ENCODE measurements at places on chromosomes 11 and 22.

DNA sequence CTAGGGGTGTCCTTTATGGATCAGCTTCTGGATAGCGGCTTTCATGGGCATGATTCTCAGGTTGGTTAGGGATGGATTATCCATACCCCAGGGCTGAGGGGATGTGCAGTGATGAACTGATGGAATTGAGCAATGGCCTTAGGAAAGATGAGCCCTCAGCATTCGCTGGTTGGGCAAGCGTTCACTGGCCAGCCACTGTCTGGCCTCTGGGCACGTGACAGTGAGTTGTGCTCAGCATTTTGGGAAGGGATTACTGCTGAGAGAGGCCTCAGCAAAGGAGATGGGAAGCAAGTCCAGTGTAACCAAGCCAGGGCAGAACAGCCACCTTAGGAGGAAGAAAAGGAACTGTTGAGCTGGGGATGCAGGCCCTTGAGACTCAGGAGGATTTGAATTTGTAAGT is 17.4 kb downstream of the UBASH3B start:
- DNase-seq = no peak

- DNase-seq = no peak
Measured at GRCh38 chr22:39941601-39942000, 18.6 kb upstream of the TMA7B start.

- no peak for DNase-seq
Measured at GRCh38 chr11:19392847-19393518, 152.2 kb upstream of the E2F8 start.

DNA sequence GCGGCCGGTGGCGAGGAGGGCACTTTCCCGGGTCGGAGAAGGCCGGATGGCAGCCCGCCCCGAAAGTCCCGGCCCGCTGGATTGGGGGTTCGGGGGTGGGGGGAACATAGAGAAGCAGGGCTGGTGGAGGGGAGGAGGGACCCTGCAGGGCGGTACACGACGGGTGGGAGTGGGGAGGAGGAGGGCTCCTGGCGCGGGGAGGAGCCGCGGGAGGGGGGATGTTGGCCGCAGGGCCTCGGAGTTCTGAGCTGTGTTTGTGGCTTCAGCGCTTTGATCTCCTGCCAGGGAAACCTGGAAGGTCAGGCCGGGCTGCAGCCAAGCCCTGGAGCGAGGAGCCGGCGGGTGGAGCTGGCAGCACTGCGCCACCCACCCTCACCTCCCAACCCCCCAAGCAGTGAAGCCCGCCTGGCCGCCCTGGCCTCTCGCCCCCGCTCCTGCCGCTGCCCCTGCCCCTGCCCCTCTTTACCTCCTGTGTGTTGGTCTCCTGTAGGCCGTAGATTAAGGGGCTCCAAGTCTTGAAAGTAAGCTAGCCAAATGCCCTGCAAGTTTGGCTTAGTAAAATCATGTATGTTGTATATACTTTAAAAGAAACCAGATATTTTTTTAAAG is 30.9 kb downstream of the C22orf31 start:
- no peak for DNase-seq

DNA sequence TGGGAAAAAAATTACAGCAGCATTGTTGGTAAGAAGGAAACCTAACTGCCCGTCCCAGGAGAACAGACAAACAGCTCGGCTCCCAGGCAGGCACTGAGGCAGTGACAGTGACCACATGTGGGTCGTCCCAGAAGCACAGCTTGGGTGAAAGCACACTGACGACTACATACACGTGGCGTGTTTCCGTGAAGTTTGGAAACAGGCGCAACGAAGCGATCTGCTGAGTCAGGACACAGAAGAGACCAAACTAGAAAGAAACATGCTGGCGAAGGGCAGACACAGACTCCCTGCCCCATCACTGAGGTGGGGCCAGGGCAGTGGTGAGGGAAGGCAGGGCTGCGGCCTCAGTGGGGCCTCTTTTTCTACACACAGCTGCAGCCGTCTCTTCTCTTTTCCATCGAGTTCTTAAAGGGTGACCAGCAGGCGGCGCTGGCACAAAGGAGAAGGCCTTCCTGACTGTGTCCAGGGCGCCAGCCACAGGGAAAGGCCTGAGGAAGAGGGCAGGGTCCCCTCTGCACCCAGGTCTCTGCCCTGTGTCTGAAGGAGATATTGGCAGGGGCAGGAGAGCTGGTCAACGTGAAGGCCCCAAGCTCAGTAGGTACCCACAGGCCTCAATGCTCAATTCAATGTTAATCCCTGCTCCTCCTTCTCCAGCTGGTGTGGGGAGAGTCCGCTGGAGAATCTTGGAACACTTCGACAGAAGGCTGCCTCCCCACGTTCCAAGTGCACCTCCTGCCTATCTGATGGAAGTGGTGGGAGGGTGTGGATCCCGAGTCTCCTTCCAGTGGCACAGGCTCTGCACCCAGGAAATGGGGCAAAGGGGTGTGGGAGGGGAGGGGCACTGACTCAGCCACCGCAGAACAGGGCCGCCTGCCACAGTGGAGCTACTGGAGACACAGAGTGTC is 19.9 kb downstream of the CARS1 start:
- DNase-seq = no peak

DNA sequence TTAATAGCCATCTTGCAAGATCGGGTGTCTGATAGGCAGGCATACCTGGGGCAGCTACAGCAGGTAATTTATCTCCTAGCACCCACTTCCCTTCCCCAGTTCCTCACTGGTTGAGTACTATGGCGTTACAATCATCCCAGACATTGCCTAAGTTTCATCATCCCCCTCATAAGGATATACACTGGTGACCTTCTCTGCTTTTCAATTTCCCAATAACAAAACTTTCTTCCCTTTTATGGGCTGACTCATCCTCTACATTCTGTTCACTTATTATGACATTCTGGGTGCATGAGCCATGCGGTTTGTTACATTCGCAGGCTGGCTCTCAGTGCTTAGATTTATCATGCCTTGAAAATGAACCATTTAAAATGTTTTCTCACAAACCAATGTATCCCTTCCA is 5.0 kb upstream of the MRPL11 start:
- DNase-seq = peak; percentile 75

- DNase-seq = no peak
Measured at GRCh38 chr11:75924966-75925784, 110.2 kb downstream of the UVRAG start.

GRCh38 chr11:28679795-28680468 is 571.7 kb downstream of the METTL15 start:
- DNase-seq = peak; percentile 77

- DNase-seq = no peak
Measured at GRCh38 chr22:26848244-26848920, 191.0 kb downstream of the MIAT start.

DNA sequence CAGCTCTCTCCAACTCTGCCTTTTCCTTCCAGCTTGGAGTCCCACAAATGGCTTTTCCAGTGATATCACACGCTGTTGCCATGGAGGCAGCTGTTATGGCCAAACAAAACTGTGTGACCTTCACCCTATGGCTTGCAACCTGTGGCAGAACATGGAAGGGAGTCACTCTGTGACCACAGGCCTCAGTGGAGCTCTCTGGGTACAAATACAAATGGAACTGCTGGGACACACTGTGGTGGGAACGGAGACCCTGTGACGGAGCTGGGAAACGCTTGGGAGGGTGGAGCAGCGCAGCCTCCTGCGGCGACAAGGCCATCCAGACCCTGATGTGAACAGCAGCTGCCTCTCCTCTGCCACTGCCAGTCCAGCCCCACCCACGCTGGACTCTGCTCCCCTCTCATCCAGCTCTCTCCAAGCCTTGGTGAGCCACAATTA is 162.5 kb downstream of the ETS1 start:
- no peak for DNase-seq

- no peak for DNase-seq
Measured at GRCh38 chr11:105137286-105137685, 2.3 kb downstream of the CARD18 start.

DNA sequence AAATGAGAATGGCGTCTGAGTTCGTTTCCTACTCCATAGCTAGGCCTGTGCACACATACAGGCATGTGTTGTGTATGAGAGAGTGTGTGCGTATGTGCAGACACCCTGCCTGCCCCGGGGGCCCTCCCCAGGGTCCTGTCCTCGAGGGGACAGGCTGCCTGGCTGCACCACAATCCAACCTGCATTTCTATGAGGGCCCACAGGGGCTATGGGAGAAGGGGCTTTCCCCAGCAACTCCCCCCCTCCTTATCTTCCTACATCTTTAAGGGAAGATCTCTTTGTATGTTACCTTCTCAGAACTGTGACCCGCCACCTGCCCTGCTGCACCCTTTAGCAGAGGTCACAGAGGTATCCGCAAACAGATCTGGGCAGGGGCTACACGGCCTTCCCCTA is 14.9 kb downstream of the ADORA2A start:
- no peak for DNase-seq

DNA sequence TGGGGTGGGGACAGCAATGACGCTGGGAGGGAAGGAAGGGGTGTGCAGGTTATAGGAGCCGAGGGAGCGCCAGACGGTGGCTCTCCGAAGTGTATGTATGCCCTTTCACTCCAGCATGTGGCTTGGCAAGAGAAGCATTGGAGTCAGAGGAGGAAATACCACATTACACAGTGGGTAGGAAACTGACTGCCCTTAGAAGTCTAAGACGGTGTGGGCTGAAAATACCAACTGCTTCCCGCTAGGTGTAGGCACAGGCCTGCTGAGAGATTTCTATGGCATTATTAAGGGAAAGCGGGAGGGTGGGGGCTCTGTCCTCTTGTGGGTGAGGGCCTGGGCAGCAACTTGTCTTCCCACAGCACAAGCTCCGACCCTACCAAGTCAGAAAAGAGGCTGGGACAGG is 44.7 kb downstream of the CACNG2 start:
- DNase-seq = no peak

DNA sequence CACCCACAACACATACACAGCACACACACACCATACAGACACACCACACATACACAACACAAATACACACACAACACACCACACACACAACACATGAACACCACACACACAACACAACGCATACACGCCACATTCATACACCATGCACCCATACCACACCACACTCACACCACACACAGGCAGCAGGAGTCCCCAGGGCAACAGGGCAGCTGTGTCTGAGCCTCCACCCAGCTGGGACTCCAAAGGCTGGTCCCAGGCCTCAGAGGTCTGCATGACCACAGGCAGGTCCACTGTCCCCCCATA is 3.3 kb upstream of the WNT7B start:
- DNase-seq = no peak

- DNase-seq = no peak
Measured at GRCh38 chr11:1946812-1947484, at the start of gene MRPL23. MRPL23 (plus strand) TSS chr11:1947332; CDS start chr11:1947363, 31 bp downstream.

DNA sequence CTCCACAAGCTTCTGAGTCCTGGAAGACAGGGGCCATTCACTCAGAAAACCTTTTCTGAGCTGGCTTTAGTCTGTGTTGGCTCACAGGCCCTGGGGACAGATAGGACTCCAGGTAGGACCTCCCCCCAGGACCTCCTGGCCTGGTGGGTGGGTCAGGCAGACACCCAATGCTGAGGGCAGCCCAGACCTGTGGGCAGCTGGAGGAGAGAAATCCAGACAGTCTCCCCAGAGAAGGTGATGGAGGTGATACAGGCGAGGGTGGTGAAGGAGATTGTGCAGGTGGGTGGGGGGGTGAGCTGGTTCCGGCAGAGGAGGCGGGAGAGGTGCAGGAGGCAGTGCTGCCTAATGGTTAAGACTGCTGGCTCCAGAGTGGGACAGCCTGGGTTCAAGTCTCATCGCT is 15.6 kb downstream of the LRRC32 start:
- DNase-seq = no peak

GRCh38 chr11:130580372-130580771 is 131.9 kb downstream of the ADAMTS15 start:
- no peak for DNase-seq

DNA sequence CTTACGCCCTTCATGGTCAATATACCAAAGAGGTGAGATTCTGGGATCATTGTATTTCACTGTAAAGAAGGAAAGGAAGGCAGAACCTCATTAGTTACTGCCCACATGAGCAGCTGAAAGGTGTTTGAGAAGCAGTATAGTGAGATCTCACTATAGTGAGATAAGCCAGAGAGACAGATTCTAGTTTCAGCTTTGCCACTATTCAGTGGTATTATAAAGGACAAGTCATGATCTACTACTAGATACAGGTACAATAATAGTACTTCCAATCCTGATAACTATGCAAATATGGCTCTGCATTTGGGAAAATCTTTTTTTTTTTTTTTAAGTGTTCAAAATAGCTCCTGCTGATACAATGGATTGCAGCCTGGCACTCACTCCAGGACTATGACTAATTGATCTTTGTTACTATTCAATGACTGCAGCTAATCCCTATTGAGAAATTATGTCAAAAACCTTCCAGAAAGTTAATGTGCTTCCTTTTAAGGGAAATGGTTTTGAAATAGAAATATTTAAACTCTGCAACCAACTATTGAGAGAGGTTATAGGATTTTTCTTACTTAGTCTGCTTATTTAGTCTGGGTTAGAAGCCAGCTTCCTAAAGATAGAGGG is 8.3 kb upstream of the DLAT start:
- no peak for DNase-seq

DNA sequence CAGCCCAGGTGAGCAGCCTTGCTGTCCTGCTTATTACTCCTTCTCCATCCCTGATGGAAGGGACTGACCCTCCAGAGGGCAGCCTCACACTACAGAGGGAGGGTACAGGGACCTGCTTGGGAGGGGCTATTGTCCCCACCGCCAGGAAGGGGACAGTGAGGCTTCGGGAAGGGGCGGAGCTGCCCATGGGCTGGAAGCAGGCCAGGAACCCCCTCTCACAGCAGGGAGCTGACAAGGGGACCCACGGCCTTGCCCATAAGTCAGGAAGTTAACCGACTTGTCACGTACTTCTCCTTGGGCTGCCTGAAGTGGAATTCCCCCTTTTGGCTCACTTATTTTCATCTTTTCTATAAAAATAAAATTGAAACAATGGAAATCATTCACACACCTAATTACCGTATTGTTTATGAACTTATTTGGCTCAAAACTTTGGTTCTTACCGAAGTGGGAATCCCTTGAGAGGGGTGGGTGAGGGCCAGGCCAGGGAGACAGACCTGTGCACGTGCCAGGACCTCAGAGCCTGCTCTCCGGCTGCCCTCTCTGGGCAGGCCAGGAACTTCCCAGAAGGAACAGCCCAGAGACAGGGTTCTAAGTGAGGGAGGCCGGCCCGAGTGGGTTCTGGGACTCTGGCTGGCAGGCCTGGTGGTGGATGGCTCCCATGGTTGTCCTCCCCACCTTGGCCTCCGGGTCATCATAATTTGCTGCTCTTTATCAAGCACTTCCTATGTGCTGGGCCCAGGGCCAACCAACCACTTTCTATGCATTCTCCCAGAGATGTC is 5.8 kb downstream of the MGAT3 start:
- DNase-seq = no peak

GRCh38 chr22:36180038-36180880 is 19.7 kb upstream of the APOL3 start:
- DNase-seq = no peak

DNA sequence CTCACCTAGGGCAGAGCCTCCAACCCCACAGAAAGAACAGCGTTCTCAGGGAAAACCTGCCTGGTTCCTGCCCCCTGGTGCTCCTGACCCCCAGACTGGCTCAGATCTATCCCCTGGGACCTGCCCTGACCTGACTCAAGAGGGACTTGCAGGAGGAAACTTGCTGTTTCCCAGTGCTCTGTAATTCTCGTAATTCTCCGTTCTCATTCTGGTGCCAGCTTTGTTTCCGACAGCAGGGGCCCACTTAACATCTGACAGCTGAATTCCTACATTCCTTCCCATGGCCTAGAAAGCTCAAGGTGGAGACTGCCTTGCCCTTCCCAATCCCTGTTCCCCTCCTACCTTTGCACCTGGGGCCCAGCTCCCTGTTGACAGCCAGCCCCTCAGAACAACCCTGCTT is 12.5 kb upstream of the CSF2RB start:
- DNase-seq = no peak

GRCh38 chr11:66595245-66595904 is 2.4 kb downstream of the CCS start:
- DNase-seq = no peak

Data from AG04449 (cell line).